ENCODE measurements at places on chromosomes 6 and 20. TPM values are rescaled to one million over a fixed set of nuclear protein-coding genes. Genes with fewer than 3 reads are reported as not detected.

Gene NINL
- total RNA-seq, result 2.8 TPM

Gene PDE7B
- 0.68 TPM for total RNA-seq

Gene UBD
- 0.38 TPM for total RNA-seq

Gene MYH7B
- total RNA-seq, result 0.08 TPM

Gene EBF4
- 2.7 TPM for total RNA-seq

Gene TFAP2D
- total RNA-seq, result not detected

DNA sequence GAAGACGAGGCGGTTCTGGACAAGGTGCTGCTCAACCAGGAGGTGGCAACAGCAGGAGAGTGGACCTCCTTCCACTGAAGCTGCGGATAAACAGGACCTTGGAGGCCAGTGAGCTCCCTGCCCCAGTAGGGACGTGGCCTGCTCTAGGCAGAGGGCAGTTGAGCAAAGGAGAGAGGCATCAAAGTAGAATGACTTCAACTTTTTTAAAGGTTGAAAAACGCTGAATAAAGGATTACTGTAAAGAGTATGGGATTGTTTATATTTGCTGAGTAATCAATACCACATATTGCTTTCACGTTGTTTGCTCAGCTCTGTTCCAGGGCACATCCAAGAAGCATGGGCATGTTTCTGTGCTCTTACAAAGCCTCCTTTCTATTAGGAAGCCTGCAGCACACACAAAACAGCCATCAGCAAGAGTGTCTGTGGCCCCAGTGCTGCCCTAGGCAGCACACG lies 48.1 kb downstream of the ERMARD start:
- no peak overlapping the region for H3K4me3 ChIP-seq
- H3K4me1 ChIP-seq, result peaks cover 18% of the 10 kb centered on the region
- no peak overlapping the region for H3K27ac ChIP-seq
- DNase-seq, result no peak
- peaks cover 54% of the 10 kb centered on the region for H3K27me3 ChIP-seq
- no peaks in the 10 kb centered on the region for H3K36me3 ChIP-seq

- no peak overlapping the region for H3K27ac ChIP-seq
- H3K4me1 ChIP-seq, result no peaks in the 10 kb centered on the region
- no peak overlapping the region for H3K4me3 ChIP-seq
- H3K36me3 ChIP-seq, result no peaks in the 10 kb centered on the region
- H3K27me3 ChIP-seq, result no peaks in the 10 kb centered on the region
Observed at GRCh38 chr6:170176136-170176897, 114.6 kb downstream of the DLL1 start.

DNA sequence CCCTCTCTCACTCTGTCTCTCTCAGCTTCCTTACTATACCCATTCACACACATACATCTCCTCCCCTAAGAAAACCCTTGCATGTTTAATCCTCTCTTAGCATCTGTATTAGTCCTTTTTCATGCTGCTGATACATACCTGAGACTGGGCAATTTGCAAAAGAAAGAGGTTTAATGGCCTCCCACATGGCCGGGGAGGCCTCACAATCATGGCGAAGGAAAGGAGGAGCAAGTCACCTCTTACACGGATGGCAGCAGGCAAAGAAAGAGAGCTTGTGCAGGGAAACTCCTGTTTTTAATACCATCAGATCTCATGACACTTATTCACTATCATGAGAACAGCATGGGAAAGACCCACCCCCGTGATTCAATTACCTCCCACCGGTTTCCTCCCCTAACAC lies 398.5 kb upstream of the SASH1 start:
- H3K4me3 ChIP-seq, result no peak overlapping the region
- H3K4me1 ChIP-seq, result no peaks in the 10 kb centered on the region
- no peaks in the 10 kb centered on the region for H3K36me3 ChIP-seq
- DNase-seq, result no peak

DNA sequence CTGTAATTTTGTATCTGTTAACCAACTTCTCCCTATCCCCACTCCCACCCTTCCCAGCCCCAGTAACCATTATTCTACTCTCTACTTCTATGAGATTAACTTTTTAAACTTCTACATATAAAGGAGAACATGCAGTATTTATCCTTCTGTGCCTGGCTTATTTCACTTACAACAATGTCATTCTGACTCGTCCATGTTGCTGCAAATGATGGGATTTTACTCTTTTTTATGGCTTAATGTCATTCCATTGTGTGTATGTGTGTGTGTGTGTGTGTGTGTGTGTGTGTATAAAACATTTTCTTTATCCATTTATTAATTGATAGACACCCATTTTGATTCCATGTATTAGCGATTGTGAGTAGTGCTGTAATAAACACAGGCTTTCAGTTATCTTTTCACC lies 76.1 kb downstream of the COL19A1 start:
- DNase-seq, result no peak
- no peak overlapping the region for H3K27ac ChIP-seq
- H3K4me1 ChIP-seq, result no peaks in the 10 kb centered on the region
- peaks cover 7% of the 10 kb centered on the region for H3K27me3 ChIP-seq
- no peak overlapping the region for H3K4me3 ChIP-seq

DNA sequence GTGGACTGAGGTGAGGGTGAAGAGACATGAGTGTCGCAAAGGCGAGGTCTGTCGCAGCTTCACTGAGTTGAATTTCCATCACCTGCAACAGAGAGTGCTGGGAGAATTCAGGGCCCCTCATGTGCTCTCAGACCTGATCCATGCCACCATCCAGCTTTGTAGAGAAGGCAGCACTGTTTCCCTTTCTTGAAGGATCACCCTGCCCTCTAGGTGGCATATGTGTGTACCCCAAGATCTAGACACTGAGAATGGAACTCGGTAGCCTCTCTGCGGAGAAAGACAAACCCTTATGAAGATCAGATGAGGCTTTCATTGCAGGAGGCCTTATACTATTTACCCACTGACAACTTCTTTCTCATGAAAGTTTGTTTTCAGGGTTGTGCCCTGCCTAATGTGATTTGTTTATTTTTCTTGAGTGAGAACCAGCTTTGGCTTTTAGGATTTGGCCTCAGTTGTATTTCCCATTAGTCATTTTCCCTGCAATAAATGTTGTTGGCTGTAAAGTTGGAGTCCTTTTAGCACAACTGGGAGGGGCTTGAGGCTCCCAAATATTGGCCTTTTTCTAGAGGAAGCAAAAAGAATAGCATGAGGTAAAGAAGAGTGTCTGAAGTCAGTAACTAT lies 811.3 kb downstream of the DHX35 start:
- no peaks in the 10 kb centered on the region for H3K36me3 ChIP-seq
- no peaks in the 10 kb centered on the region for H3K27me3 ChIP-seq
- no peaks in the 10 kb centered on the region for H3K4me1 ChIP-seq

- H3K36me3 ChIP-seq, result no peaks in the 10 kb centered on the region
- no peaks in the 10 kb centered on the region for H3K27me3 ChIP-seq
- no peaks in the 10 kb centered on the region for H3K4me1 ChIP-seq
- no peak overlapping the region for H3K4me3 ChIP-seq
Observed at GRCh38 chr6:114125576-114125975, 154.6 kb upstream of the HDAC2 start.

DNA sequence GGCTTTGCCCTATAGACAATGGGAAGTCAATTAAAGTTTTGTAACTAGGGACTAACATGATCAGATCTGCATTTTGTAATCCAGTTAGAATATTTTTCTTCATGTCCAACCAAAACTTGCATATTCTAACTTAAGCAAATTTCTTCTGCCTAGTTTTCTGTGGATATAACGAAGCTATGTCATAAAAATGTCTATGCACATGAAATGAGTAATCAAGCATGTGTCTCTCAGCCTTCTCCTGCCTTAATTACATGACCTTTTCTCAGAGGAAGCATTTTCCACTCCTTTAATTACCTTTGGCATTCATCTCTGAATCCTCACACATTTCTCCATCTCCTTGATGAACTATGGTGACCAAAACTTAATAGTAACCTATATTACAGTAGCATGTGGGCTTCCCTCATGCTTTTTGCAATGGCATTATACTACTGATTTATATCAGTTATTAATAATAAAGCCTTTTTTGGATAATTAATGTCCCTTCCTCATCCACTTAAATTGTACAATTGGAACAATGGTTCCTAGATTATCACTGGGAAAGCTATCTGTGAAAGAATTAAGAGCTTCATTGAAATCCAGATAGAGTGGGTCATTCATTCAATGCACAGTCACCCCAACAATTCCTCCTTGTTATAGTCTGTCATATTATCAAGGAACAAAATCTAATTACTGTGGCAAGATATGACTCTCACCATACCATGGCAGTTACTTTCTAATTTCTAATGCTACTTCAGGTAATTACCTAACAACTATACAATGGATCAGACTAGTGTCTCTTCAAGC lies 19.1 kb upstream of the FBXO9 start:
- H3K36me3 ChIP-seq, result peaks cover 10% of the 10 kb centered on the region
- H3K27me3 ChIP-seq, result no peaks in the 10 kb centered on the region

DNA sequence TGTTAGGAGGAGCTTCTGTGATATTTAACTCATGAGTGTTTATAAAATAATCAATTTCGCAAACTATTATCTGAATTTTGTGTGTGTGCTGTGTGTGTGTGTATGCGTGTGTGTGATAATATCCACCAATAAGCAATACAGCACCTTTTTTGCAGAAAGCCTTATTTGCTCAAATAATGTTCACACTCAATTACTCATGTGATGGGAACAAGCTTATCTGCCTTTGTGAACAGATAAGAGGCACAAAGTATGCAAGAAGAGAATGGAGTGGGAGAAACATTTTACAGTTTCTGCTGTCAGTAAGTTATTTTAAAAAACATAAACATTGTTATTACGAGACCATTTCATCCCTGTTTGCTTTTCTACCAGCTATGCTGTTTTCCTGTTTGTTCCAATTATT lies 36.7 kb upstream of the PTPRK start:
- H3K4me3 ChIP-seq, result no peak overlapping the region

Data from activated CD4-positive, alpha-beta memory T cell treated with anti-CD3 and anti-CD28 coated beads, Interleukin-2, amount 10 ng/mL, durations not matched to agents 7 days and 5 days (primary cell).